ENCODE measurements at places on chromosomes 7 and 10.

DNA sequence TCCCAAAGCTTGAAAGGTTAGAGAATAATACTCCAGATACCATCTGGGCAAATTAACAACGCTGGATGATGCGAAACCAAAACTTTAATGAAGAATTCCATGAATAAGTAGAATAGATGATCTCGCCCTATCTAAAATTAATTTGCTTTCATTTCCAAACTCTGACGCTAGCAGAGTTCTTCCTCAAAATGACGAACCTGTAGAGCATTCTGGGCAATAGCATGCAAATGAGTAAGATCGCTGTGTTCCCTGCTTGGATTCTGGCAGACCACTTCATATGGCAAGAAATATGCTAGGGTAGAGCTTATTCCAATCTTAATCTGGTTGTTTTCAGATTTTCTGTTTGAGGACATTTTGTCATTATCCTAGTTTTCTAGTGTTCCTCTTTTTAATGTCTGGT is 36.1 kb upstream of the SMNDC1 start:
- DNase-seq: no peak

DNA sequence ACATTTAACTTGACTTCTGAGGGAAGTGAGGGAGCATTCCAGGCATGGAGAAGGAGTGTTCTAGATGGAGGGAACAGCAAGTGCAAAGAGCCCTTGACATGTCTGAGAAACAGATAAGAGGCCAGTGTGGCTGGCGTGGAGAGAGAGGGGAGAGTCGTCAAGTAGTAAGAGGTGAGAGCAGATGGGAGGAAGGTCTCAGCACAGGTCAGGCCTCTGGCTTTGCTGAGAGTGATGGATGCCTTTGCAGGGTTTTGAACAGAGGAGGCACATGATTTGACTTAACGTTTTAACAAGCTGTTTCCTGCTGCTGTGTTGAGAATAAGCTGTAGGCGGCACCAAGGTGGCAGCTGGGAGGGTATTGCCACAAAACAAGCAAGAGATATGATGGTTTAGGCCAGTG is 97.2 kb downstream of the KAT6B start:
- DNase-seq: no peak

GRCh38 chr7:33982425-33982786 is 77.1 kb downstream of the BMPER start:
- DNase-seq: no peak

- no peak for DNase-seq
Observed at GRCh38 chr10:29099001-29099400, 189.9 kb upstream of the LYZL1 start.

DNA sequence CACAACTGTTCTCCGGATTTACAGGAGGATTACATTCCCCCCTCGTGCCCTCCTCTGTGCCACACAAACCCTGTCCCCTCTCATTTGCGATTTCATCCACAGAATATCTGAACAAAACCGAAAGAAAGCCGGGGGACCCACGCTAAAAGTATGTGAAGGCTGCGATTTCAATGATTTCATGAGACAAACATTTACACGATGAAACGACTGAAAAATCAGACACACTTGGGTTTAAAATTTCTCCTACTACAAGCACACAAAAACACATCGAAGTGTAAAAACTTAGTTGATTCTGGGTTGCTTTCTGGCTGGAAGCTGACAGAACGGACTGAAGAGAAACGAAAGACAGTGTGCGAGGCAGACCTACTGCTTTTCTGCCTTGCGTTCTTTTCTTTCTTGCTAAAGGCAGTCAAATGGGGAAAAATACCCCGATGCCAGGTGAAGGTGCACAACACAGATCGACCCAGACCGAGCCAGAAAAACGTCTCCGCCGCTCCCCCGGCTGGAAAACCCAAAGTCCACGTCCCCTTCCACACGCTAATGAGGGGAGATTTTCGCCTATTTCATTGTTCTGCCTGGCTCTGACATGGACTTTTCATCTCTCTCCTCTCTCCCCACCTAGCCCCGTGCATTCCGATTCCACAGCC is 1.2 kb downstream of the HIPK2 start:
- no peak for DNase-seq

DNA sequence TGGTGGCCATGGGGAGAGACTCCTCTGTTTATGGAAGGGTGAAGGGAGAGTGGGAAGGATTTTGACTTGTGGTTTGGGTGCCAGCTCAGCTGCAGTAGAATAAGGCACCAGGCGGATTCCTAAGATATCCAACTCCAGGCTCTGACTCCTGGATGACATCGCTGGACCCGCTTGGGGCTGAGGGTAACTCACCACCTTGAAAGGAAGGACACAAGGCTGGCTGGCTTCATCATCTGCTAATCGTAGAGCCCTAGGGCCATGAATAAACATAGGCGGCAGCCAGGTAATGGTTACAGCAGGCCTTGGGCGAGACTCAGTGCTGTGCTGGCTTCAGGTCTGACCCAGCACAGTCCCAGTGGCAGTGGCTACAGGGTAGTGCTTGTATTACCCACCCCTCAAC is 16.7 kb upstream of the LIPK start:
- DNase-seq: no peak

DNA sequence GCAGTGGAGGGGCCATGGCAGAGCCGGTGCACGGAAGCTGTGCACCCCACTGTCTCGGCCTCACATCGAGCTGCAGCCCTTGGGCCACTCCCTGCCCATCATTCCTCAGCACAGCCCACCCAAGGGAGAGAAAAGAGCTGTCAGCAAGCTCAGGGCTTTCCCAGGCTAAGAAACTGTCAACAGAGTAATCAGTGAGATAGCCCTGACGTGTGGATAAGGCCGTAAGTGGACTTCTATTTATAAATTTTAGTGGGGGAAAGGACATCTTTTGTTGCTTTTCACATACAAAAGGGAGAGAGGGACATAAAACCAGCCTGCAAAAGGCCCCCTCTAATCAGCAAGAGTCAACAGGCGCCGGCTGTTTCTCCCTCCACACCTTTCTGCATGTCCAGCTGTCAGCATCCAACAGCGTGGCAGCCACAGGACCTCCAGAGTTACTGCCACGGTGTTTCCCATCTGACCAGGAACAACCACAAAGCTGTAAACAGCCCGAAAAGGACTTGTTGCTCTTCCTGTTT is 56.8 kb upstream of the DDC start:
- no peak for DNase-seq

DNA sequence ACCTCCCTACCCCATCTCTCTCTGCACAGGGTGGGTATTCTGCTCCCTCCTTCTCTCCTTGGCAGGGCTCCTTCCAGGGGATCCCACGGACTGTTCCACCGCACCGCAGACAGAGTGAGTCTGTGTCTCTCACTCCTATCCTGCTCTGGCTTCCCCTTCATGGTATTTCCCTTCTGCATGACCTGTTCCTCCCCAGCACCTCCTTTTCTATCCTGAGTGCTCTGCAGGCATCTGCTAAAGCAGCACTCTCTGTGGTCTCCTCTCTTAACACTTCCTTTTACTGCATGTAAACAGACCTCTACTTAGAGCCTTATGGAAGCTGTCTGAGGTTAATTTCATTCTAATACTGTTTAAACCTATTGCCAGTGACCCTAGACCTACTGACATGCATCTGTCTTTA is 171.5 kb downstream of the CCSER2 start:
- DNase-seq: no peak

DNA sequence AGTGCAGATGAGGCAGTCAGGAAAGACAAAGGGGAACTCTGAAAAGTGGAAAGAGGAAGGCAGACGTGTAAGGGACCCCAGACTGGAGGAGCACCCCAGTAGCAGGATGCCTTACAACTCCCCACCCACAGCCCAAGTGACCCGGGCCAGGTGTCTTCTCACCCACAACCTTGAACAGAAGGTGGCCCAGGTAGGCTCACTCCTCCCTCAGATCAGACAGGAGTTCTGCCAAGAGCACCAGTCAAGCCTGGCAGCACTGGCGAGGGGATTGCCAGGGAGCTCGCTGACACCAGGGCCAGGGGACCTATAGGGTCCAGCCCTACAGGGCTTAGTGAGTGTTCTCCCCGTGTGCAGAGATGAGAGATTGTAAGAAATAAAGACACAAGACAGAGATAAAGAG is 27.1 kb upstream of the LMBR1 start:
- DNase-seq: no peak

DNA sequence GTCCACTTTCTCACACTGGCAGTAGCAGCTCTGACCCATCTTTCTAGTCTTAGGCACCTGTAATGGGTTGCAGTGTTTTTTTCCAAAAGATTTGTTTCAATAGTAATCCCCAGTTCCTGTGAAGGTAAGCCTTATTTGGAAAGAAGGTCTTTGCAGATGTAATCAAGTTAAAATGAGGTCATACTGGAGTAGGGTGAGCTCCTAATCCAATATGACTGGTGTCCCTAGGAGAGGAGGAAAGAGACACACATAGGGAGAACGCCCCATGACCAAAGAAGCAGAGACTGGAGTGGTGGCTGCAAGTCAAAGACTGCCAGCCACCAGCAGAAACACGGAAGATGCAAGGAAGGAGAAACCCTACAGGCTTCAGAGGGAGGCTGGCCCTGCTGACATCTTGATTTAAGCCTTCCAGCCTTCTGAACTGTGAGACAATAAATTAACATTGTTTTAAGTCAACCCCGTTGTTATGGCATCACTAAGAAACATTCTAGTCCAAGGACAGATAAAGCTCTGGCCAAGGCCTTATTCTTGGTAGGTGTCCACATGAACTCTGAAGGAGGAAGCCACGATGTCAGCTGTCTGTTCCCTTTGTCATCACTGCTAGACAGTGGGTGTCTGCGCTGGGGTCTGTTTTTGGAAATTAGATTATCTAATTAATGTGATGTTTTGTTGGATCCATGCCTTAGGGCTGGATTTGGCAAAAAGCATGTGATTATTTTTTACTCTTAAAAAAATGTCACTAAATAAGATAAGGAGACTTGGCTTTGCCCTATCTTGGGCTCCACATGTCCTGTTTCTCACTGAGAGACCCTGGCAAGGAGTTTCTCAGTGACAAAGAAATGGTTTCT is 214.9 kb downstream of the KCNMA1 start:
- no peak for DNase-seq

GRCh38 chr7:18345641-18346234 is 149.8 kb upstream of the HDAC9 start:
- no peak for DNase-seq

Measured in activated CD4-positive, CD25-positive, alpha-beta regulatory T cell treated with anti-CD3 and anti-CD28 coated beads, Interleukin-2, amount 50 U/mL, for 72 hours (primary cell).